IMR-90 (cell line): ENCODE measurements at places on chromosomes 11 and 22. TPM values are rescaled to one million over a fixed set of nuclear protein-coding genes. Genes with fewer than 3 reads are reported as not detected.

OR51E2 gene
- total RNA-seq = 0.56 and 0.72 TPM in 2 replicates

GRCh38 chr11:22521226-22521625 is 104.4 kb downstream of the FANCF start:
- DNase-seq = peak; percentile 48

DNA sequence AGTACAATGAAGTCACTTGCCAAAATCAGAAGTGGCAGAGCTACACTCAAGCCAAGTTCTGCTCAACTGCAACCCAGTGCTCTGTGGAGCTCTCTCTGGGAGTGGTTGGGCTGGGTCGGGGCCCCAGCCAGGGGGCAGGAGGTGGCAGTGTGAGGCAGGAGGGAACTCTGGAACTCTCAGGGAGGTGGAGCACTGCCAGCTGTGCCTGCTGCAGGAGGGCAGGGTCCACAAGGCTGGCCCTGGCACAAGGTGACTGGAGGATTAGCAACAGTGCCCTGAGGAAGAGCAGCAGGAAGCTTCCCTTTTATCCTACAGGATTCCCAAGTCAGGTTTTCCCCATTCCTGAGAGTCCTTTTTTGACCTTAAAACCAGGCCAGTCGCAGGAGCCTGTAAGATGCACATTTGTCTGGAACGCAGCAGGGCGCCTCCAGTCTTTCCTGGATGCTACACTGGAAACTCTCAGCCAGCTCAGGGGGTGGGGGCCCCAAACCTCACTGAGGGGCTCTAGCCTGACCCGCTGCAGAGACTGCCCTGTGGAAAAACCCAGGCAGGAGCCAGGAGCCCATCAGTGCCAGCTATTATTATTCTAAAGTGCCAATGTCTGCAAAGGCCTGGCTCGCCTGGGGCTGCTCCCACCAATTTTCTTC is 31.8 kb downstream of the DKK3 start:
- no peak for DNase-seq

GRCh38 chr22:46043816-46044620 is 67.1 kb upstream of the WNT7B start:
- DNase-seq = no peak

DNA sequence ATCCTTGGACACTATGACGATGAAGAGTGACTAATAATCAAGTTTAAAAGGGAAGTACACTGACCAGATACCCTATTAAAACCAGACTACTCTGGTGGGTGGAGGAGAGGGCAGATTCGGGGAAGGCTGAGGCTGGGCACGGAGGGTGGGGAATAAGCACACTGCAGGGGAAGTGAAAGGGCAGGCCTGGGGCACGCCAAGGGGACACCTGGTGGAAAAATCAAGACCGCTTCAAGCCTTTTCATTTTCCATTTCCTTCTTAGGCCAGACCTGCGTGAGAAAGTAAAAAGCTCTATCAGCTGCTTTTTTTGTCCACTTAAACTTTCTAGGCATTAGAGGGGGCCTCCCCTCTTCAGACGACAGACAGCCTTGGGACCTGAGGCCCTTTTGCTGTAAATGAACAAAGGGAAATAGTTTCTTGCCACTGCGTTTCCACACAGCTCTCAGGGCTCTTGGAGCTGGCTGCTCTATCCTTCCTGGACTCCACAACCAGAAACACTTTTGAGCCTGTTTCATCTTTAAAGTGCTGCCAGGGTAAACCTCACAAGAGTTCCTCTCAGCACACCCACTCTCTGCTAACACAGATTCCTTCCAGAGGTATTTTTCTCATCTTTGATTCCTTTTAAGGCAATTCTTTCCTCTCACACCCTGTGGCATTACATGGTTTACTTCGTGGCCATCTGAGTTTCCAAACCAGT is 25.0 kb upstream of the SERPIND1 start:
- DNase-seq = peak; percentile 52

DNA sequence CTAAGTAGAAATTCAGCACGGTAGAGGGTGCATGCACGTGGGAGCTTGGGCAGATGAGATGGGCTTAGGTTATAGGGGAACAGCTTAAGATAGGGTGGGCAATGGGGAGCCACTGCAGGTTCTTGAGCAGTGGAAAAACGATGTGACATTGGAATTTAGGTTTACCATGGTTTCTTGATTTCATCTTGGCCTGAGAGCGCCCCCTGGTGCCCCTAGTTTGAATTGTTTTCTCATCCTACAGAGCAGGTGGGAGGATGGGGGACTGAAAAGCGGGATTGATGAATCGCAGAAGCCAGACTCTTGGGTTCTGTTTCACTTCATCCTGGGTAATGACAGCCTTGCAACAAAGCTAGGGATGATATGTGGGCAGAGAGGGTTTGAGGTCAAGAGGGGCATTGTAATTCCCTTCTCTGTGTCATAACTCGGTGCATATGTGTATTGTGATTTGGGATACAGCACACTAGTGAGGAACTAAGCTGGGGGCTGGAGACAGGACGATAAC is 6.7 kb upstream of the MCAM start:
- DNase-seq = peak; percentile 66
